ENCODE measurements at places on chromosomes 6 and 20.

DNA sequence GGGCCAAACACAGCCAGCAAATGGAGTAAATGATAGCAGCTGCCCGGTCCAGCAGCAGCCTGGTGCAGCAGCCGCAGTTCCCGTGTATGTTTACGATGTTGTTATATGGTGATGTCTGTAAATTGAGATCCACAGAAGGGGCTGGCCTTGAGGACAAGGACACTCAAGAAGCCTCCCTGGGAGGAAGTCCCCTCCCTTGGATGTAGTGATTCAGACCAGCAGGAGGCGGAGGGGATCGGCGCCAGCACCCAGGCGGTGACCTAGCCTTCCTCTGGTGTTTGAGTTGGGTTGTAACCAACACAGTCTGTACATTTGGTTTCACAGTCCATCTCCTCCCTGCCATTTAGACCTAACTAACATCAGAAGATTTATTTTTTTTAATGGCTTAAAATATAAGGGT lies 187.8 kb downstream of the SYNDIG1 start:
- DNase-seq, result peak; percentile 44

GRCh38 chr6:25006565-25007001 lies 70.8 kb upstream of the RIPOR2 start:
- DNase-seq, result peak; percentile 74

DNA sequence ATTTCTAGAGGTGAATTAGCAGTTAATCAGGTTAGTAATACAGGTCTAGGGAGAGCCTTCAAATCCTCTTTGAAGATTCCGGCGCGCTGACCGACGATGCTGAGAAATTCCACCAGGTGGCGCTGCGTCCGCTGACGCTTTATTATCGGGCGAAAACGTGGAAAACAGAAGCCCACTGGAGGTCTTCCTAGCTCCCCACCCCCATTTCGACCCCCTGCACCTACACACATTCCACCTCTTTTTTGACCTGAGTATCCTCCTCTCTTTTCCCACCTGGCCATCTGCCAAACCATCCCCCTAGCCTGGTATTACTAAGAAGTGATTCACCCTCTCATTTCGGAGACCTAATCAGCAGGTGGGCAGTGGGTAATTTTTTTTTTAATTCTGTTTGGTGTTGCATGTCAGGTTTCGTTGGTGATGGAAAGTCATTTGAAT lies 65.4 kb upstream of the RIN2 start:
- DNase-seq, result no peak

DNA sequence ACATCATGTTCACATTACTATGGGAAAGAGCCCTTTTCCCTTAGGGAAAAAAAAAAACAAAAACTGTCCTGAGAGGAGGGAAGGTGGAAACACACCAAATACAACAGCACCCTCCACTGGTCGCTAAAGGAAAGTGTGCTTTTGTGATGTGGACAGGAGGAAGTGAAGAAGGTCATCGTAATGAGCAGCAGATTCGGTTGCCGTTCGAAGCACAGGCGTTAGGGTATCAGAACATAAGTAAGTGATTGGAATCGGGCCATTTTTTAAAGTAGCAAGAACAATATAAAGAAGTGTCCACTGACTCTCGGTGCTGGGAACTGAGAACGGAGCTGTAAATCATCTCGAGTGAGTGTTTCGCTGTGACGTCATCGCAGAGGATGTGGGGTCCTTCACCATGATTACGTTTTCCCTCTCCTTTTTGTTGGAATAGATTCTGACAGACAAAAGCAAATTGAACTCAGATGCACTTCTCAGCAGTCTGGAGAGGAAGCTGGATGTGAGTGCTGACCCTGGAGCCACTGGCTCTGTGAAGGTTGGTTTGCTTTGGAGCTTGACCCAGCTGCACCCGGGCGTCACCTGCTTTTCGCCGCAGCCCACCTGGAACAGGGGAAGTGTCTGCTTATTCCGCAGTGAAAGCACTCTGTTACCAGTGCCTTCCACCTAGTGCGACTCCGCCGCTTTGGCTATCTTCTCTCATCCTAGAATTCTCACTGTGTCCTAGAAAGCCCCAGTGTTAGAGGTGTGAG lies 203.6 kb upstream of the GMDS start:
- DNase-seq, result peak; percentile 57

- no peak for DNase-seq
Measured at GRCh38 chr20:17485017-17485416, 46.2 kb downstream of the BFSP1 start.

- DNase-seq, result peak; percentile 34
Measured at GRCh38 chr6:22471132-22471690, 98.2 kb upstream of the HDGFL1 start.

DNA sequence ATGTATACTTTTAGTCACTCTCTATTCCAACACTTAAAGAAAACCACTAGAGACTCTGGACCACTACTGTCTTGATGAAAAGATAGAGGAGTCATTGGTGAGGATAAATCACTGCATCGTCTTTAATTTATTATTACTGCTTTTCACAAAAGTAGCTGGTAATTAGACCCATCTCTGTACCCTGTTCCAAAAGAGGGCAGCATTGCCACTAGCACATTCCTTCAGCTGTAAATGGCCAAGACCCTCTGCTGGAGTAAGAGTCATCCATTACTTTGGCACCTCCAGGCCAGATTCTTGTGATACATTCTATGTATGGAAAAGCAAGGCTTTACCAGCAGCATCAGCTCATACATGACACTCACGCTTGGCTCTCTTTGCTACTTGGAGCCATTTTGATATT lies 49.5 kb upstream of the PREP start:
- DNase-seq, result no peak

All from skeletal muscle cell (primary cell).